Progenitor cell of endocrine pancreas (in vitro differentiated cells): ENCODE measurements at places on chromosomes 4 and X. TPM values are rescaled to one million over a fixed set of nuclear protein-coding genes. Genes with fewer than 3 reads are reported as not detected.

SPP1 gene
- total RNA-seq, result 3.7 and 11.1 TPM in 2 replicates

- H3K36me3 ChIP-seq, result no peaks in the 10 kb centered on the region
- no peak overlapping the region for H3K27ac ChIP-seq
- no peak for DNase-seq
Observed at GRCh38 chrX:103338663-103339062, 8.6 kb downstream of the TCEAL7 start.

DNA sequence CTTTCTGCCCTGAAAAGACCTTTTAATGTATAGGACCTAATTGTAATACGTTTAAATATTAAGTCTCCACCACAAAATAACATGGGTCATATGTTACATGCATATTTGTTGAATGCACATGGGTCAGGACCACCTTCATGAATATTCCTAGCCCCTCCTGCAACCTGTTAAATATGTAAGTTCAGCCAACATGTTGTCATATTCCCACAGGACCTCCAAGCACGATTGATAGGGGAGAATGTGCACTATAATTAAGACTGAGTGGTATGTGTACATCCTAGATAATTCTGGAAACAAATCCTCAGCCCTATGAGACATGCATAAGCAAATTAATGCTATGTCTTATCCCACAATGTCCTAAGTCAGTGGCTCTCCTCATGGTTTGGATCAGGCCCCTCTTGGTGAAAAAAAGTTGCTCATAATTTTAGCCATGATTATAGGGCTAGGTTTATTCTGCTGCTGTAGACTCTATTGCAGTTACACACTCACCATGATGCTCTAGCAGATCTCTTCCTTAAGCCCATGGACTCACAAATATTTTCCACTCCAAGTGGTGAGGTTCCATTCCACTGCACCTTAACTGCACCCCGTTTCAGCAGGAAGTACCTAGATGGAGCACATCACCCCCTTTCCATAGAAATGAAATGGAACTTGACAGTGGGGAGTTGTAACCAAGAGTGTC lies 10.2 kb downstream of the TIGD2 start:
- no peak overlapping the region for H3K4me3 ChIP-seq
- H3K4me1 ChIP-seq, result peaks cover 10% of the 10 kb centered on the region
- H3K27me3 ChIP-seq, result no peaks in the 10 kb centered on the region
- H3K27ac ChIP-seq, result peak overlapping the region; percentile 85
- DNase-seq, result no peak

CT45A1 gene
- total RNA-seq, result not detected in 2 replicates

GRCh38 chr4:24589448-24589847 lies 5.1 kb upstream of the DHX15 start:
- peaks cover 1% of the 10 kb centered on the region for H3K36me3 ChIP-seq
- H3K4me1 ChIP-seq, result peaks cover 4% of the 10 kb centered on the region
- H3K4me3 ChIP-seq, result no peak overlapping the region
- no peak overlapping the region for H3K27ac ChIP-seq

DNA sequence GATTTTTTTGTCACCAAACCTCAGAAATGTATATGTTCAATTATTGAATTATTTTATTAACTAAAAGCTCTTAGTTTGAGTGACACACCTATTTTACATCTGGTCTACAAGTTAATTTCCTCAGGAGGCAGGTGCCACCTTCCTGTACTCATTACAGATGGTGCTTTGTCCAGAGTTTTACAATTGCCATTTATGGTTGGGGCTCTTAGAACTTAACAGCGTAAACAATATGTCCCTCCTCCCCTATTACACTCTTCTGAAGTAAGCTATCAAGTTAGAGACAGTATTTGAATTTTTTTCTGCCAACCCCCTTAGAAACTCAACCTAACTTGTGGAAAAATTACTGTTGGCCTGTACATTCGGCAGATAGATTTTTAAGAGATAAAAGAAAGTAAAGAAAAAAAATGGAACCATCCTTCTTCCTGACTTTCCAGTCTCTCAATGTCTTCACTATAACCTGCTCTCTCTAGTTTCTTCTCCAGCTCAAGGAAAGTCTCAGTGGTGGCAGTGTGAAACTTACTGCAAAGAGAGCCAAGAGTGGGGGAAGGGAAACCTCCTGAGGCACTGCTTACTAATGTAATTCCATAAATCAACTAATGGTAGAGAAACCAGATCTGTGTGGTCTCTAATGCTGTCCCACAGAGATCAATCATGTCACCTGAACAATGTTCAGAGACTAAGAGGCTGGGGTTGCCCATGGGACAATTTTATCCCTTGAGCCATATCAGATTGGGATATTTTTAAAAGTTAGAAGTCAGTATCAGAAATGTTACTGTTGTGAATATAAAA lies 7.8 kb downstream of the CXXC4 start:
- H3K27me3 ChIP-seq, result no peaks in the 10 kb centered on the region
- H3K27ac ChIP-seq, result peak overlapping the region; percentile 38
- H3K4me3 ChIP-seq, result peak overlapping the region; percentile 39

DNA sequence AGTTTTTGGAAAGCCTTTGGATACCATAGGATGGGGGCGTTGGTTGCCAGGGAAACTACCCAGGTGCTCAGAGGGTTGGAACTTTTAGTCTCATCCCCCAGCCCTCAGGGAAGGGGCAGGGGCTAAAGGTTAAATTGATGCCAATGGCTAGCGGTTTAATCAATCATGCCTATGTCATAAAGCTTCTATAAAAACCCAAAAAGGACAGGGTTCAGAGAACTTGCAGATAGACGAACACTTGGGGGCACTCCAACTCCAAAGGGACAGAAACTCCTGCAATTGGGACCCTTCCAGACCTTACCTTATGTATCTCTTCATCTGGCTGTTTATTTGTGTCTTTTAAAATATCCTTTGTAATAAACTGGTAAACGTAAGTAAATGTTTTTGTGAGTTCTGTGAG lies 30.0 kb upstream of the GPR173 start:
- no peaks in the 10 kb centered on the region for H3K4me1 ChIP-seq
- H3K4me3 ChIP-seq, result no peak overlapping the region
- H3K27me3 ChIP-seq, result peaks cover 3% of the 10 kb centered on the region
- DNase-seq, result no peak
- no peaks in the 10 kb centered on the region for H3K36me3 ChIP-seq

DNA sequence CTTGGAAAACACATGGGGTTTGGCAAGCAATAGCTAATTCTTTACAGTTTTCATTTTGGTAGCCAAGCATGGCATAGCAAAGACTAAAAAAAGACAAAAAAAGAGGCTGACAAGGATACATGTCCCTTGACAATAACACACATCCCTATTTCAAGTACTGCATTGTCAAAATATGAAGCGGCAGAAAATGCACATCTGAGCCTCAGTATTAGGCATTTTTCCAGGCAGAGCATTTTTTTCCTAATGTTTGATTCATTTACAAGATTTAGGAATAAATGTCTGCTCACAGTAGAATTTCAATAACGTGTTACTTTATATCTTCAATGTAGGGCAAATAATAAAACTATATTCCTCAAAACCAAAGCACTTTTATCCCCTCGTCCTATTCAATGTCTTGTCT lies 216.3 kb upstream of the PCDH18 start:
- H3K4me3 ChIP-seq, result no peak overlapping the region
- H3K36me3 ChIP-seq, result no peaks in the 10 kb centered on the region
- H3K27ac ChIP-seq, result no peak overlapping the region
- no peak for DNase-seq

MAGEA12 gene
- not detected in 2 replicates for total RNA-seq

DNA sequence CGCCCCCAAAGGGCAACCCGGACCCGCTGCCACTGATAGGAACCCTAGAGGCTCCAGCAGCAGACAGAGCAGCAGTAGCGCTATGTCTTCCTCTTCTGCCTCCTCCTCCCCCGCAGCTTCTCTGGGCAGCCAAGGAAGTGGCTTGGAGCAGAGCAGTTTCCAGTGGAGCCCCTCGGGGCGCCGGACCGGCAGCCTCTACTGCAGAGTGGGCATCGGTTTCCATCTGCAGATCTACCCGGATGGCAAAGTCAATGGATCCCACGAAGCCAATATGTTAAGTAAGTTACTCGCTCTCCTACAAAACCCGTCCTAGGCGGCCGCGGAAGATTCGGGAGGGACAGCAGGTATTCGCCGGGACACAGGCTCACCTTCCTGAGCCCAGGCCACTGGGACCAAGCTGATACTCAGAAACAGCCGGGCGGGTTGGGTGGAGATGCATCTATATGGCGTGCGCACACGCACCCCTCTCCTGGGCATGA lies 477 bp downstream of the FGF5 start:
- H3K36me3 ChIP-seq, result no peaks in the 10 kb centered on the region
- no peak for DNase-seq
- H3K4me3 ChIP-seq, result peak overlapping the region; percentile 72
- no peak overlapping the region for H3K27ac ChIP-seq

TMEM154 gene
- total RNA-seq, result 0.46 and 0.53 TPM in 2 replicates

GLOD5 gene
- total RNA-seq, result not detected in 2 replicates

CLNK gene
- not detected in 2 replicates for total RNA-seq

DNA sequence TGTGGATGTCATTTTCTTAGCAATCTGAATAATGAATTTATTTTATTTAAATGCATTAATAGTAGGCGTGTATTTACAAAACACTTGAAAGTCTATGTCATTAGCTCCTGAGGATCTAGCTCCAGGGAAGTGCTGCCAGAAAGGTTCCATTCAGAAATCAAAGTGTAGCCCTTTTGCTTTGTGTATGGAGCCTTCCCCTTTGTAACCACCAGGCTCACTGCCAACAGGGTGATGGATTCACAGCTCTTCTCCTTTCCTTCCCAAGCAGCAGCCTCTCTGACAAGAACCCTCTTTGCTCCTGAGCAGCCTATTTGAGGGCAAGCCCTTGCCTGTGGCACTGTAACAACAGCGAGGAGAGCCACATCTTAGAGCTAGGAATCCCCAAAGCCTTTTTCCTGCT lies 286.0 kb upstream of the RASGEF1B start:
- H3K4me1 ChIP-seq, result peaks cover 11% of the 10 kb centered on the region
- H3K4me3 ChIP-seq, result no peak overlapping the region
- H3K36me3 ChIP-seq, result no peaks in the 10 kb centered on the region
- DNase-seq, result no peak
- no peak overlapping the region for H3K27ac ChIP-seq

GRCh38 chr4:77188498-77189220 lies 31.7 kb downstream of the CCNG2 start:
- no peak overlapping the region for H3K4me3 ChIP-seq
- peaks cover 1% of the 10 kb centered on the region for H3K36me3 ChIP-seq
- DNase-seq, result no peak
- peaks cover 20% of the 10 kb centered on the region for H3K27me3 ChIP-seq
- H3K27ac ChIP-seq, result peak overlapping the region; percentile 57

- DNase-seq, result no peak
- no peaks in the 10 kb centered on the region for H3K36me3 ChIP-seq
- H3K27ac ChIP-seq, result no peak overlapping the region
- H3K27me3 ChIP-seq, result no peaks in the 10 kb centered on the region
- H3K4me1 ChIP-seq, result no peaks in the 10 kb centered on the region
Observed at GRCh38 chrX:122439831-122440230, 744.2 kb upstream of the GRIA3 start.

DNA sequence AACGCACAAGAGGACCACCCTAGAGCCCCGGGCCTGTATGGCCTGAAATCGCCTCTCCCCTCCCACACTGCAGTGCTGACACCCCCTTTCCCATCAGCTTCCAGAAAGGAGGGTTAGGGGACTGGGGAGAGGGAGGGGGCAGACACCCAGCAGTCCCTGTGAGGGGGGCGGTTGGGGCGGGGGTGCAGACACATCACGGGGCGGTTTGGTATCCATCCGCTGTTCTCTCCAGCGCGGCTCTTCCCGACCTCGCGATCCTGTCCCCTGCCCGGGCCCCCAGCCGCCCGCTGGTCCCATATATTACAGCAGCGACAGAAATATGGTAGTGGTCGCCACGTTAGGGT lies 404 bp upstream of the GPRASP2 start:
- H3K27me3 ChIP-seq, result peaks cover 11% of the 10 kb centered on the region
- H3K36me3 ChIP-seq, result peaks cover 7% of the 10 kb centered on the region
- DNase-seq, result no peak
- peak overlapping the region; percentile 83 for H3K4me3 ChIP-seq
- H3K27ac ChIP-seq, result no peak overlapping the region

DNA sequence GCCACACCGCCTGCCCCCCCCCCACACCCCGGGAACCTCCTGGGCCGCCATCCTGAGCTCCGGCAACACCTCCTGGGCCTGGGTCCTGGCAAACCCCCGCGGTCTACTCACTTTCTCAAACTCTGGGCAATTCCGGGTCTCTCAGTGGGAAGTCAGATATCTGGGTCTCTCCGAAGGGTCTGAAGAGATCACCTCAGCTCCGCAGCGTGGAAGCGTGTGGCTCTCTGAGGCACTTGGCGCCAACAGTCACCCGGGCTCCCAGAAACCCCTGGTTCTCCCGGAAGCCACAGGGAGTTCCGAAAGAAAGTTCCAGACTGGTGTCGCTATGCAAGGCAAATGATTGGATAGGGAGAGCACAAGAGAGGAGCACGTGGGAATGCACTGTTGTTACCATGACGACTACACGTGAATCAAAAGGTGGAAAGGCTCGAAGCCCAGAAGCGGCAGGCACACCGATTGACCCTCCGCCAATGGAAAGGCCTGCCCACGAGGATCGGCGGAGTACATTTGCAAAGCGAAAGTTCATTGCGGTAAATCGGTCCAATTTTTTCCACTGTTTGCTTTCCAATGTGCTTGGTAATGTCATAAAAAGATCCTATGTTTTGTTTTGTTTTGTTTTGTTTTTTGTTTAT lies at the start of gene PNMA6E:
PNMA6E (minus strand) TSS at position 218 of the 632 bp plus-strand sequence. CDS start 2,501 bp downstream, outside the sequence.
- no peak within 1 kb of the TSS for H3K4me3 ChIP-seq
- peaks cover 25% of the 10 kb centered on the region for H3K27me3 ChIP-seq
- no peak within 1 kb of the TSS for H3K27ac ChIP-seq
- H3K4me1 ChIP-seq, result peaks cover 2% of the 10 kb centered on the region
- peaks cover 4% of the 10 kb centered on the region for H3K36me3 ChIP-seq
- DNase-seq, result no peak

GRCh38 chr4:73446336-73446938 lies 10.4 kb downstream of the AFP start:
- no peak for DNase-seq
- H3K4me1 ChIP-seq, result peaks cover 21% of the 10 kb centered on the region
- H3K4me3 ChIP-seq, result no peak overlapping the region
- H3K27me3 ChIP-seq, result no peaks in the 10 kb centered on the region

MGARP gene
- 0.22 TPM in 1 of 2 replicates, not detected in the other for total RNA-seq

DNA sequence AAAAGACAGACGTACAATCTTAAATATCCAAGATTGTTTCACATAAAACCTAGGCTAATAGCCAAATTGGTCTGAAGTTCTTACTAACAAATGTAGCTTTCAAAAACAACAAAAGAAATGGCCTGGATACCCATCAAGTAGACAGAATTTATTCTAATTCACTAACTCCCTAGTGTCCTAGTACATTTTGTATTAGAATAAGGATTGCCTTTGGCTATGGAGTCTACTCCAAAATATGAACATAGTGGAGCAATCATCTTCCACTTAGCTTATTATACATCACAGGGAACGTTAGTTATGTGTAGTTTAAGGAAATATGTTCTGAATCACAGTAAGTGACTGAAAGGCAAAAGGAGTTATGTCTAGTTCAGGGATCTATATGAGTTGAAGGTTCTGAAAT lies 81.7 kb downstream of the MAPK10 start:
- no peaks in the 10 kb centered on the region for H3K36me3 ChIP-seq
- no peak for DNase-seq
- no peak overlapping the region for H3K4me3 ChIP-seq
- H3K27ac ChIP-seq, result no peak overlapping the region
- H3K27me3 ChIP-seq, result no peaks in the 10 kb centered on the region
